Mesothelial cell of epicardium (in vitro differentiated cells): ENCODE measurements at places on chromosomes 16 and 17. TPM values are rescaled to one million over a fixed set of nuclear protein-coding genes. Genes with fewer than 3 reads are reported as not detected.

Gene CARHSP1
- 78.6 to 84.2 TPM (median 80.3 TPM) in 3 replicates for total RNA-seq

Gene GLIS2
- 78.2 to 80.3 TPM (median 79.6 TPM) in 3 replicates for total RNA-seq

Gene OGFOD3
- 36.6 to 40.3 TPM (median 39.3 TPM) in 3 replicates for total RNA-seq

Gene TBC1D3I
- 0.60 to 1.3 TPM (median 0.80 TPM) in 3 replicates for total RNA-seq

GRCh38 chr17:5793899-5794298 is 209.6 kb upstream of the NLRP1 start:
- DNase-seq = no peak

DNA sequence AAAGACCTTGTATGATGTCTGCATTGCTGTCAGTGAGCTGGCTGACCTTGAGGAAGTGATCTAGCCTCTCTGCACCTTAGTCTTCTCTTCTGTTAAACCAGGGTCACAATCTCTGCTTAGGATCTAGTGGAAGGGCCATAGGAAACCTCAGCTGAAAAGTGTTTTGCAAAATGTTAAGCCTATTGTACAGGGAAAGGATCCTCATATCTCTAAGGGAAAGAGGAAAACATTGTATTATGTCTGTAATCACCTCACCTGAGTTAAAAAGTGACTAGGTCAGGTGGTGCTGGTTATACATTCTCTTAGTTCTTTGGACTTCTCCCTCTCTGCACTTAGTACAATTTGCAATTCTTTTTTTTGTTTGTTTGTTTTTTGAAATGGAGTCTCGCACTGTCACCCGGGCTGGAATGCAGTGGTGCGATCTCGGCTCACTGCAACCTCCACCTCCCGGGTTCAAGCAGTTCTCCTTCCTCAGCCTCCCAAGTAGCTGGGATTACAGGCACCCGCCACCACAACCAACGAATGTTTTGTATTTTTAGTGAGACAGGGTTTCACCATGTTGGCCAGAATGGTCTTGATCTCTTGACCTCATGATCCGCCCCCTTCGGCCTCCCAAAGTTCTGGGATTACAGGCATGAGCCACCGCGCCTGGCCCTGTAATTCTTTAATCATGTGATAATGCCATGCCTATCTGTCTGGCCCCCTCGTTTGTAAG is 2.0 kb upstream of the SEPHS2 start:
- DNase-seq = no peak

GRCh38 chr17:82013772-82014321 is 8.8 kb downstream of the CENPX start:
- no peak for DNase-seq

GRCh38 chr16:77767211-77767610 is 21.2 kb upstream of the VAT1L start:
- no peak for DNase-seq

- no peak for DNase-seq
These were observed 5.4 kb downstream of the GAS7 start for GRCh38 chr17:10192972-10193371.

DNA sequence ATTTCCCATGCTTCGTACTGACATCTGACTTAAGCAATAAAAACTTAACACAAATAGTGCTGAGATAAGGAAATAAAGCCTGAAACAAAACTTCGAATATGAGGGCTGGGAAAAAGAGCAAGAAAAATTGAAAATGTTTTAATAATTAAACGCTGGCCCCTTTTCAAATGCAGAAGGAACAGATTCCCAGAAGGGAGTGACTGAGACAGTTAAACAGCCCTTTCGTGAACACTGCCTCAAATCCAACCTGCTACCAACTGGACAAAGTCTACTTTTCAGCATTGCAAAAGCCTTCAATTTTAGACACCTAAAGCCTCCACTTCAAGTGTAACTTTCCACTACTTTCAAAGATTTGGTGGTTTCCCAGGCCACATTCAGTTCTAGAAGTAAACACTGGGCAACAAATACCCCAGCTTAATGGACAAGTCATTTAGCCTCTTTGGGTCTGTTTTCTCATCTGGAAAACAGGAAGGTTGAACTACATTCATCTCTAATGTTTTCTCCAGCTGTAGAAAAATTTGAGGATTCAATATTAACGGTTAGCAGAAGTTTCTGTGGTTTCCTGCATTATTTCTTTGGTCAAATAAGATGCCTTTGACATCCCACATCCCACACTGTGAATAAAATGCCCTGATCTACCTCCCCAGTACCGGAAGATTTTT is 11.8 kb downstream of the RFFL start:
- no peak for DNase-seq

DNA sequence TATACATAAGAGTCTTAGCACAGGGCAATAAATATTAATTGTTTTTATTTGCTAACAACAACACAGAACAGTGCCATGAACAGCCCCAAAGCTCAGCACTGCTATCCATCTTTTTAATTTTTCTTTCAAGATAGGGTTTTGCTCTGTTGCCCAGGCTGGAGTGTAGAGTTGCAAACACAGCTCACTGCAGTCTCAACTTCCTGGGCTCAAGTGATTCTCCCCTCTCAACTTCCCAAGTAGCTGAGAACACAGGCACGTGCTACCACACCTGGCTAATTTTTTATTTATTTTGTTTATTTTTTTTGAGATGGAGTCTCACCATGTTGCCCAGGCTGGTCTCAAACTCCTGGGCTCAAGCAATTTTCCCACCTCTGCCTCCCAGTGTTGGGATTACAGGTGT is 47.6 kb upstream of the AKAP1 start:
- DNase-seq = no peak

- DNase-seq = no peak
These were observed 14.1 kb upstream of the CIBAR2 start for GRCh38 chr16:85126394-85126704.

DNA sequence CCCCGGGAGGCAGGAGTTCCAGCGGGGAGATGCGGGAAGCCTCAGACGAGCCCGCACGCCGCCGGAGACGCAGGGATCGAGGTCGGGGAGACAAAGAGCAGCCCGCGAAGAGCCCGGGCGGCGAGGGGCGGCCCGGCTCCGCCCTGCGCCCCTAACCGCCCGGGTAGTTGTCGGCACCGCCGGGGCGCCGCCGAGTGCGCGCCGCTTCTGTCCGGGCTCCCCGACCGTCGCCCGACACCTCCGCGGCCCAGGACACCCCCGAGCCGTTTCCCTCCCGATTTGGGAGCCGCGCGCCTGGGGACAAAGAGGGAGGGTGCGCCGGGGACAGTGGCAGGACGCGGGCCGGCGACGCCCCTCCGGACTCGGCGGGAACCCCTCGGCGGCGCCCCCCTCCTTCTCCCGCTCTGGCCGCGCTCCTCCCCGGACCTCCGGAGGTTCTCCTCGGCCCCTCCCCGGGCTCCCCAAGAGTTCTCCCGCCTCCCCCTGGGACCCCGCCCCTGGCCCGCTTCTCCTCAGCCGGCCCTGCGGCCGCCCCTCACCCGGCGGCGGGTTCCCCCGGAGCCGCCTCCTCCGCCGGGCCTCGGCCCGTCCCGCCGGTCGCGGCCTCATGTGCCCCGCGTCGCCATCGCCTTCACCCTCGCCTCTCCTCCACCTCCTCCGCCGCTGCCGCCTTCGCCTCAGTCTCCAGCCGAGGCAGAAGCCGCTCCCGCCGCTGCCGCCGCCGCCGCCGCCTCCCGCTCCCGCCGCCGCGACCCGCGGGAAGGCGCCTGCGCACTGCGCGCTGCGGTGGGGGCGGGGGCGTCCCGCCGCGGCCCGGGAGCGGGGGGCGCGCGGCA is at the start of gene GJC1:
TSS of gene GJC1 (minus strand) at position 765 of the 836 bp plus-strand sequence. CDS start 24,470 bp downstream, outside the sequence.
- DNase-seq = peak; percentile 71

- no peak for DNase-seq
These were observed 1.9 kb upstream of the ST6GALNAC1 start for GRCh38 chr17:76645481-76645880.
